Heart right ventricle (tissue), 16 donors: ENCODE measurements at places on chromosomes 1 and 21. TPM values are rescaled to one million over a fixed set of nuclear protein-coding genes. Genes with fewer than 3 reads are reported as not detected.
A peak's percentile ranks its signal among the peaks of the same experiment; 100 is the strongest.

The C1QTNF12 gene
- total RNA-seq: 0.59 TPM

DNA sequence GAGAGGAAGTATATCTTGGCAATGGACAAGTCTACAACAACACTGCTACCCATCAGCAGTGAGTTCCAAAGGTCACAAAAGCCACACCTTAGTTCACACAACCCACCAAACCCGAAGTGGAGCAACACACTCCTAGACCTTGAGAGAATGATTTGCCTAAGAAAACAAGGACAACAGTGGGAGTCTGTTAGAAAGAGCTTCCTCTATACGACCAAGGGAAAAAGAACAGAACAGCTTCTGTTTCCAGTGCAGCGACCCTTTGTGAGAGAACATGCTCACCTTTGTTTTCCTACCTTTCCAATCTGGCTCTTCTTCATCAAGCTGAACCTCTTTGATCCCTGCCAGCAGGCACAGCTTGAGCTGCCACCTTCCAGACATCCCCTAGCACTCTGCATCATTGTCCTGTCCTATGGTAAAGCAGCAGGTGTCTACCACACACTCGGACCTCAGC is 56.7 kb upstream of the PALMD start:
- no peak for DNase-seq

DNA sequence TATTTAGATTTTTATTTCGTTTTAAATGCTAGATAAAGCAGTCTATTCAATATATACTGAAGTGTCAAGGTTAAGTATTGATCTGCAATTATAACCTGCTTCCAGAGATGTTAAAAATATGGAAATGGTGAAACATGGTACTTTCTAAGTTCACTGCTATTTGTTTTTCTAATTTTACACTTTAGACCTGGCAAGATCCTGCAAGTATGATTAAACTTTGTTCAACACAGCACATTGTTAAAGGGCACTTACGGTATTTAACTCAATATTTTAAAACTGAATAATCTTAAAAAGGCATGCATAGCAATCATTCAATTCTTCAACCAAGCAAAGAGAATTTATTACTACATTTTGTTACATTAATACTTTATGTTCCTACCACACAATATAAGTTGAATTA is 35.7 kb upstream of the ZZZ3 start:
- no peak for DNase-seq

- peak; percentile 60 for DNase-seq
Measured at GRCh38 chr21:41802684-41803083, 35.8 kb upstream of the RIPK4 start.

DNA sequence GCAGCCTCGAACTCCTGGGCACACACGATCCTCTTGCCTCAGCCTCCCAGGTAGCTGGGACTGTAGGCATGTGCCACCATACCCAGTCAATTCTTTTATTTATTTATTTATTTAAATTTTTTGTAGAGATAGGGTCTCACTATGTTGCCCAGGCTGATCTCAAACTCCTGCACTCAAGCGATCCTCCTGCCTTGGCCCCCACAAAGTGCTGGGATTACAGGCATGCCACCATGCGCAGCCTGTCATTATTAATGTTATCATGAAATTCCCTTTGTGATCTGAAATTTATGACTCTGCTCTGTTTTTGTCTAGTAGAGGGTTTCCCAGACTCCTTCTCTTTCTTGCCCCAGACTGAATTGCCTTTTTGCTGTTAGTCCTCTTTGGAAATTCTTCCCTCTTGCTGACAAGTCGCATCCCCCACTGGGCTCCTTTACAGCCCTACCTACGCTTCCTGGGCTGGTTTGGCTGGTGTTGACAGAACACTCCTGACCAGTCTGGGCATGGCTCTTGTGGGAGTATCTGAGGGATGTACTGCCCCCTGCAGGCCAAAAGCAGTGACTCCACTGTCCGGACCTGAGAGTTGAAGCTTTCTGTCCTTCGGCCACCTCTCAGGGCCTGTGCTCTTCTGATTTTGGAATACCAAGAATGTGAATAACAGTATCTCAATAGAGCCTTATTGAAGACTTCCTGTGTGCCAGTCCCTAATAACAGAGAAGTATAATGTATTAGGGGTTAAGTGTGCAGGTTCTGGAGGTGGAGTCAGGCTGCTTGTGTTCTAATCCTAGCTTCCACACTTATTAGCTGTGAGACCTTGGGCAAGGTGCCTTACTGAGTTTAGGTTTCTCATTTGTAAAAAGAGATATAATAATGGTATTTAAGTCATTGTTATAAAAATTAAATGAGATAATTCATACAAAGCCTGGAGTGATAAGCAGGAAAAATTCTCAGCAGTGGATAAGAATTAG is 28.2 kb downstream of the TCEANC2 start:
- peak; percentile 26 for DNase-seq

GRCh38 chr21:43467785-43468184 is 40.9 kb upstream of the SIK1 start:
- no peak for DNase-seq

DNA sequence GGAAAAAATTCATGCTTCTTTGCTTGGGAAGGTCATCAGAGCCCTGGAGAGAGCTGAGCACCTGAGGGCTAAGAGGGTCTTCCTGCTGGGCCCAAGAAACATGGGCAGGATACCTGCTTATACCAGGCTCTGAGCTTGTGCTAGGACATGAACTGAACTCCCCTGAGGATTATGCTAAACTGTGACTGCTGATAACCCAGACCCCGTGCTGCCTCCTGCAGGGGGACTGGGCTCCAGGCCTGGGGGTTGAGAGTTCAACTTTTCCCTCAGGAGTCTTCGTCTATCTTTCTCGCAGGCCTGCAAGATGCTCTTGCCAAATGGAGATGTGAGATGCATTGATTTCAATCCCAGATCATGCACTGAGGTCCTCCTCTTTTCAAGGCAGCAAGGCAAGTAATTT is 368.5 kb downstream of the HHAT start:
- DNase-seq: no peak

GRCh38 chr1:53653200-53653575 is 85.8 kb downstream of the GLIS1 start:
- no peak for DNase-seq

DNA sequence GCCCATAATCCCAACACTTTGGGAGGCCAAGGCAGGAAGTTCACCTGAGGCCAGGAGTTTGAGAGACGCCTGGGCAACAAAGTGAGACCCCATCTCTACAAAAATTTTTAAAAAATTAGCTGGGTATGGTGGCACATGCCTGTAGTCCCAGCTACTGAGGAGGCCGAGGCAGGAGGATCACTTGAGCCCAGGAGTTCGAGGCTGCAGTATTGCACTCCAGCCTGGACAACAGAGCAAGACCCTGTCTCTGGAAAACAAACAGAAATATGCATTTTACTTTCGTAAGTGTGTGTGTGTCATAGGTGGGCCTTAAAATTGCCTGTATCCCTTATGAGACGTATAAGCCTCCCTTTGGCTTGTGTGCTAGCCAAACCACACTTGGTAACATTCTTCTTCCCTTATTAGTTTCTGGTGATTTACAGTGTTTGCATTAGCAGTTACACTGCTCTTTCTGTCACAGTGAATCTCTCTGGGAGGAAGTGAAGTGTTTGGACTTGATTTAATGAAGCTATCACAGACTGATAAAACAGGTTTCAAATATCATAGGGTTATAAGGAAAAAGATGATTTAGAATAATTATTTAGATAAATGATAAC is 48.9 kb upstream of the KIF26B start:
- no peak for DNase-seq

DNA sequence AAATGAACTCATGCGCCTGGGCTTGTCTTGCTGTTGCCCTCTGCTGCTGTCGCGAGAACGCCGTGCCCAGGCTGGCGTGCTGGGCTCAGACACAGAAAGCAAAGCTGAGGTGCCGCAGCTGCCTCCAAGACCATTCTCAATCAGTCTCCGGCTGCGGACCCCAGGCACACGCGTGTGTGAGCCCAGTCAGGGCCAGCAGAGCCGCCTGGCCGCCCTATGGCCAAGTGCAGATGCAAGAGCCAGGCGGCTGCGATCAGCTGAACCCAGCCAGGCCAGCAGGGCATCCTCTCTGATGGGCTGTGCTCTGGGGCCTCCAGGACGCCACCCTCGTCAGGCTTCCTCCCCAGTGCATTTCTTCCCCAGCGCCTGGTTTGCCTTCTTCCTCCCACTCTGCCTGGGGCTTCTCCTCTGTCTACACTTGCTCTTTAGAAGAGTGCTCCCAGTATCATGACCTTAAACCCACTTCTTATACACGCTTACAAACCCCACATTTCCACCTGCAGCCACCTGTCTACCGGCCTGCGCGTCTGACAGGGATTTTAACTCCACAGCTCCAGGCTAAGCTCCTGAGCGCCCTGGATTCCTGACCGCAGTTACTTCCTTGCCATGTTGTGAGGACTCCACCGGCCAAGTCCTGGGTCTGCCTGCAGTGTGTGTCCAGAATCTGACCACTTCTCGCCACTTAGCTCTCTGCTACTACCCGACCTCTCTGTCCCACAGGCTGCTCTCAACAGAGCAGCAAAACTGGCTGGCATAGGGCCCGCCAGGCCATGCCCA is 21.7 kb upstream of the LRRC47 start:
- no peak for DNase-seq

GRCh38 chr1:156941675-156942074 is 21.2 kb downstream of the LRRC71 start:
- no peak for DNase-seq

DNA sequence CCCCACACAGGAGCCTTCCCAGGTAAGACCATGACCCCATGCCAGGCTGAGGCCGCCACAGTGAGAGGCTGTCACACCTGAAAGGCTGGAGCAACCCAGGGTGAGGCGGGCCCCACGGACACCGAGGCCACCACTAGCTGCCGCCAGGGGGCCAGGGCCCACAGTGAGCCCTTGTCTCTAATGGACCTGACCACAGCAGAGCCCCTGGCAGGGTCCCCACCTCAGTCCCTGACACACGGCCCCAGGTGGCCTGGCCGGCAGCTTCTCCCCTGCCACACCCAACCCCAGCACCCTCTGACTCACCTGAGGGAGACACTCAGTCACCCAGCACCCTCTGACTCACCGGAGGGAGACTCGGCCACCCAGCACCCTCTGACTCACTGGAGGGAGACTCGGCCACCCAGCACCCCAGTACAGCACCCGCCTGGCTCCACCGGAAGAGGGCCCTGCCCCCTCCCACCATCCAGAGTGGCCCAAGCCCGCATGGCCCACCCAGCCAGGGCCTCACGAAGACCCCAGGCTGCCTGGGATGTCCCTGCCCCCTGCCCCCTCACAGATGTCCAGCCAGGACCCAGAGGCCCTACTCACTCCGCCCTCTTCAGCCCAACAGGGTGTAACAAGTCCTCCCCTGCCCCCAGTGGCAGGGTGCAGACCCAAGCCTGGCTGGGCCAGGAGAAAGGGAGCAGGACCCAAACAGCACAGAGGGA is 4.4 kb downstream of the DVL1 start:
- no peak for DNase-seq

- DNase-seq: no peak
Measured at GRCh38 chr1:232074265-232074664, 447.7 kb downstream of the DISC1 start.

- no peak for DNase-seq
Measured at GRCh38 chr1:158366783-158367182, 13.1 kb downstream of the CD1E start.

DNA sequence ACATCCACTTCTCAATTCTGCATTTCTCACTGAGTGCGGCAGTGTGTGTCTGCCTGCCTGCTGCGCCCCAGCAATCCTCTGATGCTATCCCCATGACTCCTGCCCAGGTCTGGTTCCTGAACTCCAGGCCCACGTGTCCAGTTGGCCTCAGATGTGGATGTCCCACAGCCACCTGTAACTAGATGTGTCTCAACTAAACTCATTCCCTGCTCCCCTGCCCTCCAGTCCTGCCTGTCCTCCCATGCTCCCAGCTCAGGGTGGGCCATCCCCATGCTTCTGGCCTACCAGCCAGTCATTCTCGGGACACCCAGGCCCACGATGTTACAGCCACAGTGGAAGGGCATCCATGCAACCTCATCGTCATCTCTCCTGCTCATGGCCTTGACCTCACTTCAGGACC is 76.8 kb downstream of the STUM start:
- DNase-seq: no peak

- no peak for DNase-seq
Measured at GRCh38 chr1:10209590-10209904, 823 bp upstream of the KIF1B start.

The RHD gene
- total RNA-seq: not detected

DNA sequence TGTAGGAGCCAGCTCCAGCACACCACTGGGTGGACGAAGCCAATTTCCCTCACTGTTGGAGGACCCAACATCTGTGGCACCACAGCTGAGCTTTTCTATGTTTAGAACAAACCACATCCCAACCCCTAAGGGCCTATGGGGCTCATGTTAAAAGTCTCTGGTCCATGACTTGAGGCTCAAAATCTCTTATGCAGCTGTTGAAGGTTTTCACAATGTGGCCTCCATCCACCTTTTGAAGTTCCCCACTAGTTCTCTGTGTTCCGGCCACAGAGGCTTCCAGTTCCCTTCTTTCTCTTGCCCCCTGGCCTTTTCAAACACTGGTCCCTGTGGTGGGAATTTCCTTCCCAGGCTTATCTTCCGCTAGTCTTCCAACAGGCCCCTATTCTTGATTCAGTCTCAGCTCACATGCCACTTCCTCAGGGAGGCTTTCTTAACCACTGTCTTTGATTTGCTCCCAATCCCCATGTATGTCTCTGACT is 3.9 kb upstream of the IFNLR1 start:
- DNase-seq: no peak

- DNase-seq: no peak
Measured at GRCh38 chr21:39537571-39537970, 75.2 kb upstream of the B3GALT5 start.

GRCh38 chr1:3504151-3504821 is 49.8 kb downstream of the ARHGEF16 start:
- no peak for DNase-seq

DNA sequence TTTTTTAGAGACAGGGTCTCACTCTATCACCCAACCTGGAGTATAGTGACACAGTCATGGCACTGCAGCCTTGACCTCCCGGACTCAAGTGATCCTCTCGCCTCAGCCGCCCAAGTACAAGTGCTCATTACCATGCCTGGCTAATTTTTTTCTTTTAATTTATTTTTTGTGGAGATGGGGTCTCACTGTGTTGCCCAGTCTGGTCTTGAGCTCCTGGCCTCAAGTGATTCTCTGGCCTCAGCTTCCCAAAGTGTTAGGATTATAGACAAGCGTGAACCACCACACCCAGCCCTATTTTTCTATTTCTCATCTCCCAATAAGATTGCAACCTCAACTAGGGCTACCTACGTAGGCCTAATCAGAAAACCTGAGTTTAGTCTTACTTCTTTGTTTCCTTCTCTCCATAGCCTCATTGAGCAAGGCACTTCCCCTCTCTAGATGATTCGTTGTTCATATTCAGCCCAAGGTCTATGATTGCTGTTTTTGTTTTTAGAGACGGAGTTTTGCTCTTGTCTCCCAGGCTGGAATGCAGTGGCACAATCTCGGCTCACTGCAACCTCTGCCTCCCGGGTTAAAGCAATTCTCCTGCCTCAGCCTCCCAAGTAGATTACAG is 1.1 kb upstream of the KPNA6 start:
- no peak for DNase-seq
